SIG-M5 (cell line): ENCODE measurements at places on chromosomes 3 and 15.

DNA sequence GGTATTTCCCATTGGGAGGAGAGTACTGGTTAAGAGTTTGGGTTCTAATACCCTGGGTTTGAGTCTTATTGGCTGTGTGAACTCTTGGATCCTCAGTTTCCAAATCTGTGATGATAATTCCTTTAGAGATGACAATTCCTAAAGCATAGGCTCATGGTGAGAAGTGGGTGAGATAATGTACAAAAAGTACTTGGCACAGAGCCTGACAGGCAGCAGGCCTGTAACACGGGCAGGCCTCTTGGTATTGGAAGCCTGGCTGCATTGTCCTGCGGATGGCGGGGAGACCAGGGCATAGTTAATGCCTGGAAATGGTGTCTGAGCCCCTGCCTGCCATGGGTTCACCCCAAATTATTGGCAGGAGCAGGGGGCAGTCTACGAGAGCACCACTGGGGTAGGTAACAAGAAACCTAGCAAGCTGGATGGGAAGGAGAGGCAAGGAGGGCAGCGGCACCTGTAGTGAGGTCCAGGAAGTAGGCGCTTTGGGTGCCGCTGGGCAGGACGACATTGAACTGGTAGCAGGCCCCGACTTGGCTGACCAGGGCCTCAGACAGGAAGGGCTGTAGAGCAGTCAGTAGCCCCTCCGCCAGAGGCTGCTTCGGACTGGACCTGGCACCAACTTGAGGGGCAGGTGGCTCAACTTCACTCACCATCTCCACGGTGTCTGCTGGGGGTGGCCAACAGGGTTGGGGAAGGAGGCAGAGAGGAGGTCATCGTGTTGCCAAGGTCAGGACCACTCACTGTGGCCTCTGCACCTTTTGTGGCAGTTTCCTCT is 7.7 kb downstream of the STOML1 start:
- no peak for DNase-seq

GRCh38 chr15:29040370-29040751 is 154.6 kb downstream of the APBA2 start:
- no peak for DNase-seq

GRCh38 chr15:25183581-25184251 is 228.9 kb downstream of the SNRPN start:
- DNase-seq = no peak

DNA sequence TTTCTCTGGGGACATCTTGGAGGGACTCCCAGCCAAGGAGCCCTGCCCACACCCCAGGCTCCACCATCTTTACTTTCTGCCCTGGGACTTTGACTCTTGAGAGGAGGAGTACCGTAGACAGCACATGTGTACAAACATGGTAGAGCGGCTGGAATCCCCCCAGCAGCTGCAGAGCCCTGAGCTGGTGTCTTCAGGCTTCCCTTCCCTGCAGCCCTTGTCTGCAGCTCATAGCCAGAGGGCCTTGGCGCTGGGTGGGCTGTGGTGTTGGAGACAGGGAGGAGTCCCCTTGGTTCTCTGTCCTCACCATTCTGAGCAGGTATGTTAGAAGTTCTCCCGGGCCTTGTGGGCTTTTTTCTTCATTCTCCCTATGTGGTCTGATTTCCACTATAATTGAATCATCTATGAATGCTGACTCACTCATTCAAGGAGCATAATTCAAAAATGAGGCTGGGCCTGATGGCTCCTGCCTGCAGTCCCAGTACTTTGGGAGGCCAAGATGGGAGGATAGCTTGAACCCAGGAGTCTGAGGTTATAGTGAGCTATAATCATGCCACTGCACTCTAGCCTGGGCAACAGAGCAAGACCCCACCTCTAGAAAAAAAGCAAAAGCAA is 97.8 kb upstream of the MEF2A start:
- no peak for DNase-seq

- DNase-seq = no peak
Observed at GRCh38 chr15:85785887-85786780, 8.6 kb downstream of the KLHL25 start.

GRCh38 chr3:147318900-147319299 is 87.4 kb downstream of the ZIC4 start:
- no peak for DNase-seq

- DNase-seq = no peak
Observed at GRCh38 chr15:68224546-68225250, 4.8 kb downstream of the CLN6 start.

- DNase-seq = no peak
Observed at GRCh38 chr3:56998076-56998529, 62.4 kb upstream of the SPATA12 start.

- DNase-seq = no peak
Observed at GRCh38 chr3:189260556-189261493, 89.1 kb downstream of the TPRG1 start.

GRCh38 chr15:36221992-36222391 is 357.4 kb upstream of the CDIN1 start:
- DNase-seq = no peak

DNA sequence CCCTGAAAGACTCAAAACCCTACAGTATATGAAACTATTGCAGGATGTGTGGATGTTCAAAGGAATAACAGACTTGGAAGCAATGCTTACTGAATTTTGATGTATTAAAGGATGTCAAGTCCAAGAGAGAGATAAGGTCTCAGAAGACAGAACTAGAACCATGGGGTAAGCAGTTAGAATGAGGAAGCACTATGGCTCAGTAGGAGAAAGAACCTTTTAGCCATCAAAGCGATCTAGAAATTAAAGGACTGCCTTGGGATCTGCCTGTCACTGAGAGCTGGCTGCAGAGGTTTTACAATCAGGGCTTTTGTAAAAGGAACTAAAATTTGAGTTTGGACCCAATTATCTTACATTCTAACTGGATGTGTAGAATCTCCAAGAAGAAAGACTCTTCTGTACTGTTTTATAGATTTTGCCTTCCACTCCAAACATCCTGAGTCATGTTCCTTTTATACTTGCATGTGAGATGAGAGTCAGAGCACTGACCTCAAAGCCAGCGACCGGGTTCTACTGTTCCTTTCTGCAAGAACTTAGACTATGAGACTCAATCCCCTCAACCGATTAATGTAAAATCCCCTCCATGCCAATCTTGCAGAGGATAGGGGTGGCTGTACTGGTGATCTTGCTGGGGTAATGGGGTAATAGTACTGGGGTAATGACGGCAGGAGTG is 412.3 kb upstream of the TPRG1 start:
- no peak for DNase-seq

- no peak for DNase-seq
Observed at GRCh38 chr3:111473550-111473949, 68.4 kb upstream of the CD96 start.

DNA sequence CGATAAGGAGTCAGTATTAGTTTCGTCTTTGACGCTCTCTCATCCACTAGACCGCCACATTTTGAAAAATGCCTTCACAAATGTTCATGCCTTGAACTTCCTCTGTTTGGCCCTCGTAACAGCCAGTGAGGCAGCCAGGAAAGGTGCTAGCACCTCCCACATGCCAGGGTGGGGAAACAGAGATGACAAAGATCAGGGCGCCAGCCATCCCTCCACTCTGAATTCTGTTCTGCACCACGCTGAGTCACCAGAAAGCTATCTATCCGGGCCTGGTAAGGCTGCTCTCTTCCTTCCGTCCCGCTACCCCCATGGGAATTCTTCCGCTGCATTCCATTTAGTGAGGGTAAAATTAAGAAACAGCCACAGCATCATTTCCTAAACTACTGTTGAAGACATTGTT is 31.3 kb upstream of the BCL2L10 start:
- DNase-seq = no peak

GRCh38 chr15:48858401-48858800 is 19.5 kb upstream of the EID1 start:
- DNase-seq = no peak

- no peak for DNase-seq
Observed at GRCh38 chr15:70099967-70100473, 2.3 kb upstream of the TLE3 start.

DNA sequence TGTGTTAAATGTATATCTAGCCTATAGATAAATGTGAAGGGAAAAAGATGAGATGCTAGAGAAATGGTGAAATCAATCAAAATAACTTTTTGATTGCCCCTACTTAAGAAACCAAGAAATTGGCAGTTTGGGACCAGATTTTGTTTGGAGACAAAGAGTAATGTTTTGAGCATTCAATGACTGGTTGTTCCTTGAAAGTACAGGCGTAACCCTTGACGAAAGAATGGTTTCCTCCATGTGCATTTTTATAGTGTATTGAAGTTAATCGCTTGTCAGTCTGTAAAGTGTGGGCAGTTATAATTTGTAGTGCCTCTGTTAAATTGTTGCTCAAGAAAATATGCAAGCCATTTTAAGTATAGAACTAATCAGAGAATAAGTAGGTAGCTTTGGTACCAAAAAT is 1.2 kb downstream of the KIF23 start:
- no peak for DNase-seq

DNA sequence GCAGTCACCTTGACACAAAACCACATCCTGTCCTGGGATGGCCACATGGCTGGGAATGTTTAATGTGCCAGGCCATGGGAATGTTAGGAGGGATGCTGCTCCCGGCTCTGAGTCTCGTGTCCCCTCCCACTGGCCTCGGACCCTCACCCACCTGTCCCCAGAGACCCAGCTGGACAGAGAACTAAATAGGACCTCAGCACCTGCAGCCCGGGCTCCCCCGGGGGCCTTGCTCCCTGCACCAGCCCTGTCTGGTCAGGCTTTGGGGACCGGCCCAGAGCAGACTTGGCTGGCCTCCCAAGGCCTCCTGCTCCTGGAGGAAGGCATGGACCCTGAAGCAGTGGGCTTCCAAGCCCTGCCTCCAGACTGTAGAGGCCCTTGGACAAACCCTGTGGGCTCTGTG is 100.0 kb upstream of the IQSEC1 start:
- DNase-seq = no peak

GRCh38 chr3:17882981-17883380 is 140.6 kb upstream of the TBC1D5 start:
- no peak for DNase-seq

DNA sequence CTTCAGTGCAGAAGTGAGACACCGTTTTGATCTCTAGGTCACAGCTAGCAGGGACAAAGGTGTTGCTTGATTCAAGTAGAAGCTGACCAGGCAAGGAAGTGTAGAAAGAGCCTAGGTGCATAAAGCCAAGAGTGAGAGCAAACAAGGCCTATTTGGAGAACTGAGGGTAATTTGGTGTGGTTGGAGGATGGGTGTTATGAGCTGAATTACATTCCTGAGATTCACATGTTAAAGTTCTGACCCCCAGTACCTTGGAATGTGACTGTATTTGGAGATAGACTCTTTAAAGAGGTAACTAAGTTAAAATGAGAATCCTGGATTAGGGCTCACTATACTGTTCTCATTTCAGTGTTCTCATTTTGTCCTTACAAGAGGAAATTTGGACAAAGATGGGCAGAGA is 191.3 kb downstream of the ZMAT3 start:
- DNase-seq = no peak

DNA sequence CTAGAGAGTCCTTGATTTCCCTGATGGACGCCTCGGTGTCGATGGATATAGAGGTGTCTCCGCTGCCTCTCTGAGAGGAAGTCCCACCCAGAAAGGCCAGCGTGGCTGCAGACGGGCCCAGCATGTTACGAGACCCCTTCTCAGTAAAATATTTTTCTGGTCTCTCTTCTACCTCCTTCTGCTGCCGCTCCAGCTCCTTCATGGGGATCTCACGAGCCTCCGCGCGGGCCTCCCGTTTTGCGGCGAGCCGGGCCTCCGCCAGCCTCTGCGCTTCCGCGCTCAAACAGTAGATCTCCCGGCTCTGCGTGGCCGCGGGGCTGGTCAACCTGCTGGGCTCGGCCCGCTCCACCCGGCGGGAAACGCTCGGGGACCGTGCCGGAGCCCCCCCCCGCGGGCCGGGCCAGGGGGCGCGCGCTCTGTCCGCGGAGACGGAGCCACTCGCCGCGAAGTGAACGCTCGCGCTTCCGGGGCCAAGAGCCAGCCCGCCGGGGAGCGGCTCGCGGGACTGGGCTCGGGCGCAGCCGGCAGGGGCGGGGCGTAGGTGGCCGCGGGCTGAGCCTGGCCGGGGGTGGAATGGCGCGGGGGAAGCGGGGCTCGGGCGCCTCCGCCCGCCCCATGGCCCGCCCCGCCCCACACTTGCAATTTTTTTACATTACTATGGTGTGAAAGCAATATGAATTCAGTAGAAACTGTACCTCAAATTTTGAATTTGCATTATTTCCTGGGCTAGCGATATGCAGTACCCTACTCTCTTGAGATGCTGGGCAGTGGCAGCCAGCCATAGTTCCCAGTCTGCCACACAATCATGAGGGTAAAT is 10.2 kb upstream of the KCNMB3 start:
- DNase-seq = no peak

GRCh38 chr3:43260412-43260811 is 25.9 kb upstream of the SNRK start:
- no peak for DNase-seq

- no peak for DNase-seq
Observed at GRCh38 chr3:127652246-127652995, 20.3 kb upstream of the ABTB1 start.

DNA sequence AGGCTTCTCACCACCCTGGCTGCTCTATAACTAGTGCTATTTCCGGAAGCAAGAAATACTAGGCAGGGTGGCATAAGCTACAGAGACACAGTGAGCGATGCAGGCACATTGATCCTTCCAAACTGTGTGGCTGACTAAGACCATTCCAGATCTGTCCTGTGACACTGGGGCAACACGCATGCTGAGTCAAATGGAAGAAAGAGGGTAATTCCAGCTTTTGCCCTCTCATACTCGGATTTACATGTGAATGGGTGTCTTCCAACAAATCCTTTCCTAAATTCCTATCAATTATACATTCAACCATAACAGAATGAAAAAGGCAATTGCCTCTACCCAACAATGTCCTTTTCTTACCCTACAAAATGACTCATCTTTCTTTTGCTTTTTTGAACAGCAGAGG is 5.1 kb downstream of the FSIP1 start:
- no peak for DNase-seq

DNA sequence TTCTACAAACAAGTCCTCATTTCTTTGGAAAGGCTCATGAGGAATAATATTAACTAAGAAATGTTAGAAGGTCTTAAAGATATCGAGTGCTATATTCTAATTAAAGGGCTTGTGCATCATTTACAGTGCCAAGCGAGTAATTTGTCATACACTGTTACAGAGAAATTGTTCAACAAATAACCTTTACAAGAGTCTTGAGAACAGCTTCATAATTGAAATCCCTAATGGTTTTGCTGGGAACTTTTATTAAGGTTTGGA is 209.5 kb downstream of the MECOM start:
- no peak for DNase-seq

- no peak for DNase-seq
Observed at GRCh38 chr15:37206690-37207089, 106.3 kb upstream of the MEIS2 start.

GRCh38 chr3:155194973-155195957 is 98.2 kb downstream of the STRIT1 start:
- DNase-seq = no peak

DNA sequence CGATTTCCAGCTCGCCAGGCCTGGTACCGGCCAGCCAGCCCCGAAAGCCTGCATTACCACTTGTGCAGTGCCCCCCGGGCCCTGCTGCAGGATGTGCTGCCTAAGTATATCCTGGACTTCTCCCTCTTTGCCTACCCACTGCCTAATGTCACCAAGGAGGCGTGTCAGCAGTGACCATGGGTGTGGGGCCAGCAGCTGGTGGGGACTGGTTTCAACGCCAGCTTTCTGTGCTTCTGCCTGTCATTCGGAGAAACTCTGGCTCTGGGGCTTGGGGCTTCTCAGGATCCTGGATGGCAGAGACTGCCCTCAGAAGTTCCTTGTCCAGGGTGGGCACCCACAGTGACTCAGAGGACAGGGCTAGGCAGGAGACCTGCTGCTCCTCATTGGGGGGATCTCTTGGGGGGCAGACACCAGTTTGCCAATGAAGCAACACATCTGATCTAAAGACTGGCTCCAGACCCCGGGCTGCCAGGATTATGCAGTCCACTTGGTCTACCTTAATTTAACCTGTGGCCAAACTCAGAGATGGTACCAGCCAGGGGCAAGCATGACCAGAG is 1.5 kb downstream of the CHST14 start:
- DNase-seq = no peak
